Glutamatergic neuron (in vitro differentiated cells): ENCODE measurements at places on chromosomes 1 and 21.
A peak's percentile ranks its signal among the peaks of the same experiment; 100 is the strongest.

- H3K36me3 ChIP-seq, result no peaks in the 10 kb centered on the region
- H3K4me1 ChIP-seq, result peaks cover 9% of the 10 kb centered on the region
- DNase-seq, result no peak
- H3K4me3 ChIP-seq, result no peak overlapping the region
- H3K27ac ChIP-seq, result no peak overlapping the region
- H3K27me3 ChIP-seq, result peaks cover 8% of the 10 kb centered on the region
Observed at GRCh38 chr1:21897844-21898243, 39.3 kb downstream of the HSPG2 start.

- peak; percentile 32 for DNase-seq
- no peaks in the 10 kb centered on the region for H3K4me1 ChIP-seq
- no peaks in the 10 kb centered on the region for H3K36me3 ChIP-seq
Observed at GRCh38 chr1:112743174-112744008, 28.3 kb upstream of the PPM1J start.

- no peak for DNase-seq
- H3K4me3 ChIP-seq, result no peak overlapping the region
- no peak overlapping the region for H3K27ac ChIP-seq
- H3K27me3 ChIP-seq, result no peaks in the 10 kb centered on the region
- H3K36me3 ChIP-seq, result no peaks in the 10 kb centered on the region
- H3K4me1 ChIP-seq, result no peaks in the 10 kb centered on the region
Observed at GRCh38 chr1:178846306-178846705, 24.6 kb downstream of the ANGPTL1 start.

DNA sequence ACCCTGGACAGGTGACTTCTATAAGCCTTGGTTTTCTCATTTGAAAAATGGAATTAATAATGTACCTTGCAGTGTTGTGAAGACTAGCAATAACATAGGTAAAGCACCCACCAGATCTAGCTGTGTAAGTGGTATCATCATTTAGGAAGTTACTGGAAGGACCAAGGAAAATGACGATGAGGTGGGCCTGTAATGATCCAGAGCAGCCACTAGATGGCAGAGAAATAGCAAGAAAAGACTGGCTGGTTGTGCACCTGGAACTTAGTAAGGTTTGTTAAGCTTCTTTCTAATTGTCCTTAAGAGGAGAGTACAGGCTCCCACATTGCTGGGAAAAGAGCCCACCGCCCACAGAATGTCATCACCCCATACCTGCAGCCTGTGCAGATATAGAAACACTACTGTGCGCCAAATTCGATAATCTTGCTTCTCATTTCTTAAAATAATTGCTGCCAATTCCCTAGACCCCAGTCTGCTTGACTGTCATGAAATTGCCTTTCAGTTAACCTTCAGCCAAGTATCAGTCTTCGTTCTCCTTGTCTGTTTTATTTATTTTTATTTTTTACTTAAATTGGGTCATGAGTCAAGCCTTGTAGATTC lies 37.2 kb downstream of the WNT4 start:
- no peak overlapping the region for H3K4me3 ChIP-seq
- H3K36me3 ChIP-seq, result no peaks in the 10 kb centered on the region
- H3K27ac ChIP-seq, result no peak overlapping the region
- peaks cover 2% of the 10 kb centered on the region for H3K27me3 ChIP-seq

DNA sequence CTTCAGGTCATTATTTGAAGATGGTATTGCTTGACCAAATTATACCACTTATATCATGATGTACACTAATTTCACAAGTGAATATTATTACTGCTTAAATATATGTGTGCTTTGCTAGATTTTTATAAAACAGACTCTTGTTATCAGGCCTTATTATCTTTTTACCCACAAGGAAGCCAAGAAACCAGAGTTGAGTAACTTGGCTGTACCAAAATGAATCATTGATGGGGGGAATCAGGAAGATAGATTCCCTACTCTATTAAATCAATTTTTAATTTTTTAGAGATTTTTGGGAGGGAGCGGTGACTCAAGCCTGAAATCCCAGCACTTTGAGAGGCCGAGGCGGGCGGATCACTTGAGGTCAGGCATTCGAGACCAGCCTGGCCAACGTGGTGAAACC lies 16.0 kb upstream of the SCCPDH start:
- no peak overlapping the region for H3K4me3 ChIP-seq
- peaks cover 25% of the 10 kb centered on the region for H3K36me3 ChIP-seq
- H3K4me1 ChIP-seq, result no peaks in the 10 kb centered on the region
- no peak overlapping the region for H3K27ac ChIP-seq

DNA sequence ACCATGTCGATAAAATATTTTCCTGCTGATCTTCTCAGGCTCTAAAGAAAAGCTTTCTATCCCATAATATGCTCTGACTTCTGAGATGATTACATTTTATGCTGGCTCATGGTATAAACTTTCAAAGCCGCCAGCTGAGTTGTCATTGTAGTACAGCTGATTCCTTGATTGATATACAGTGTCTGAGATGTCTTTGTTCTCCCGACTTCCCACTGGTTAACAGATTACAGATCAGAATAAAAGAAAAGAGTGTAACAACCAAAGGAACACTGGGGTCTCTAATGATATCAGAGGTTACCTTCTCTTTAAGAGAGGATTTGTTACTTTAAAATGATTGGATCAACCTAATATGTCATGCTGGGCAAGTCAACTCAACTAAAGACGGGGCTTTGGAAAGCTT lies 485.4 kb upstream of the LRRC7 start:
- no peak overlapping the region for H3K4me3 ChIP-seq
- H3K4me1 ChIP-seq, result peaks cover 11% of the 10 kb centered on the region
- H3K36me3 ChIP-seq, result no peaks in the 10 kb centered on the region
- H3K27ac ChIP-seq, result no peak overlapping the region
- no peaks in the 10 kb centered on the region for H3K27me3 ChIP-seq
- DNase-seq, result no peak

DNA sequence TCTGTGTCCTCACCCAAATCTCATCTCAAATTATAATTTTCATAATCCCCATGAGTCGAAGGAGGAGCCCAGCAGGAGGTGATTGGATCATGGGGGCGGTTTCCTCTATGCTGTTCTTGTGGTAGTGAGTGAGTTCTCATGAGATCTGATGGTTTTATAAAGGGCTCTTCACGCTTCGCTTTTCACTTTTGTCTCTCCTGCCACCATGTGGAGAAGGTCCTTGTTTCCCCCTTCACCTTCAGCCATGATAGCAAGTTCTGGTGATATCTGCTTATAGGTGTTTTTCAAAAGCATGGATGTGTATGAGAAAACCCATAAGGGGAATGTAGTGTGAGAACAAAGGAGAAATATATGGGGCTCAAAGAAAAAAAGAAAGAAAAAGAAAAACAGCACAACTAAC lies 405.9 kb upstream of the RGS18 start:
- H3K4me1 ChIP-seq, result no peaks in the 10 kb centered on the region
- no peak overlapping the region for H3K27ac ChIP-seq
- H3K36me3 ChIP-seq, result no peaks in the 10 kb centered on the region

DNA sequence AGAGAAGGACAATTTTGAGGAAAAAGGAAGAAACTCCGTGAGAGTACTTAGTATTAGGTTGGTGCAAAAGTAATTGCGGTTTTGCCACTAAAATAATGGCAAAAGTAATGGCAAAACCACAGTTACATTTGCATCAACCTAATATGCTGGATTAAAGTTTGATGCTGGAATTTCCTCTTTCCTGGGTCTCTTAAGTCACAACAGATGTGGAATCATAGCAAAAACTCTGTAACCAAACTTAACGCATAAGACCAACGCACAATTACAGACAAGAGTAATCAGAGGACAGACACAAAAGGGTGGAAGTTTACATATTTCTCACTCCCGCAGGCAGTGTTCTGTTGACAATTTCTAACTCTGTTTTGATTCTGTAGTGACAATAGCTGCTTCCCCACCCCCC lies 182.4 kb downstream of the BACH1 start:
- H3K27me3 ChIP-seq, result peaks cover 2% of the 10 kb centered on the region
- peaks cover 5% of the 10 kb centered on the region for H3K36me3 ChIP-seq
- H3K4me1 ChIP-seq, result peaks cover 12% of the 10 kb centered on the region
- no peak overlapping the region for H3K4me3 ChIP-seq
- H3K27ac ChIP-seq, result no peak overlapping the region

DNA sequence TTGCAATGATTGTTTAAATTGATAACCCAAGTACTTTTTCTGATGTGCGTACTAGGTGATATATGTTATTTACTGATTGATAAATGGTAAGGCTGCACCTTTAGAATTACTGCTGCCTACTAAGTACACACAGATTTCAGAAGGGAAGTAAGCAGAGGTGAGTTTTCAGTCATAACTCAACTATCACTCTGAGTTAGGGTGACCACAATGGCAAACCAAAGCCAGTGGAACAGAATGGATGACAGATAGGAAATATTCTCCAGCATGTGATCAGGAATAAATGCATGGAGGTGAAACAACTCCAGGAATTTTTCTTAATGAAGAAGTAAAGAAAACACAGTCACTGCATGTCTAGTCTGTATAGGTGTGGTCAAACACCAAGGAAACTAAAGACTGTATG lies 7.5 kb upstream of the KCNJ15 start:
- peaks cover 4% of the 10 kb centered on the region for H3K27me3 ChIP-seq
- no peak for DNase-seq
- no peaks in the 10 kb centered on the region for H3K4me1 ChIP-seq
- no peaks in the 10 kb centered on the region for H3K36me3 ChIP-seq
- H3K27ac ChIP-seq, result no peak overlapping the region
- no peak overlapping the region for H3K4me3 ChIP-seq

DNA sequence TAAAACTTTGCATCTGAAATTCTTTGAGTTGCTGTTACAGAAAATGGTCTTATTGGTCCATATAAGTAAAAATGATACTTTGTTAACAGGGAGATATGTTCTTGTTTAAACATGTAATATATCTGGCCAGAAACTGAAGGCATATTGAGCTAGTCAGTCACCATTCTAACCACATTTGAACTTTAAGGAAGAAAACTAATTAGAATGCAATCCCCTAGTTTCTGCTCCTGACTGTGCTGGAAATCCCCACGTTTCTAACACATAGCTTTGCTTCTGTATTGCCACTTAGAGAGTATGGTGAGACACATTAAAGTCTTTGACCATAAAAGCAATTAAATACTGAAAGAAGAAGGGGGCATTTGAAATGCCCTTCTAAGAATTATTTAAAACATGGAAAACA lies 32.1 kb upstream of the HIVEP3 start:
- H3K4me1 ChIP-seq, result no peaks in the 10 kb centered on the region
- H3K36me3 ChIP-seq, result peaks cover 7% of the 10 kb centered on the region
- no peak overlapping the region for H3K4me3 ChIP-seq
- no peak for DNase-seq
- H3K27ac ChIP-seq, result no peak overlapping the region

DNA sequence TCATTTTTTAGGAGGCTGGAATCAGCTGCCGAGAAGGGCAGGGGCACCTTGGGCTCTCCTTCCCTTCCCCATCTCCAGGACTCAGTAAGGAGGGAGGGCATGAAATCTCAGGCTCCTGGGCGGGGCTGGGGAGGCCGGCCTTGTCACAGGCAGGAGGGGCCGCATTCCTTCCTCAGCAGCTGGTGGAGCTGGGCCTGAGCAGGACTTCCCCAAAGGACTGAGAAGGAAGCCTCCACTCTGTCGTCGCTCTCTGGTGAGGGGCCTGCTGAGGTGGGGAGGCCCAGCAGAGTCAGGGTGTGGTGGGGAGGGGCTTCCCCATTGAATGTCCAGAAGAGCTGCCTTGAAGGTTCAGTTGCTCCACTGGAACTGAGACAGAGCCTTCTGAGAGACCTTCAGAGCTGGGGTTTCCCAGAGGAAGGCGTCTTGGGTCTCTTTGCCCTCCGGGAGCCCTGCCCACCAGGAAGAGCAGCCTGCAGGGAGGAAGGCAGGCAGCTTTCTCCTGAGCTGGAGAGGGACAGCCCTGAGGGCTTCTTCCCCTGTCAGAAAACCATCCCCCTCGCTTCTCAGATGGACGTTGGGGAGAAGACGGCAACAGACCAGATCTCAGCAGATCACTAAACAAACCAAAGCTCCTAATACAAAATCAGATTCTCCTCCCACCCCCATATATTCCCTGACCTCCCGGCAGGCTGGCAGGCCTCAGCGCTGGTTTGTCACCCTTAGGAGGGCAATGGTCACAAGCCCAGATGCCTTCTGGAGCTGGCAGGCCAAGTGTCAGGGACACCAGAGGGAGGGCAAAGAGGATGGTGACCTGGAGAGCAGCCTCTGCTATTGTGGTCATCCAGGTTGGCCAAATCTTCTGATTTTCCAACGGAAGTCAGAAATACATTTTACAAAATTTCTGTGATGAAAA lies 10.7 kb downstream of the KCNA10 start:
- H3K4me1 ChIP-seq, result peaks cover 1% of the 10 kb centered on the region
- DNase-seq, result no peak
- H3K36me3 ChIP-seq, result no peaks in the 10 kb centered on the region
- H3K27me3 ChIP-seq, result peaks cover 5% of the 10 kb centered on the region

DNA sequence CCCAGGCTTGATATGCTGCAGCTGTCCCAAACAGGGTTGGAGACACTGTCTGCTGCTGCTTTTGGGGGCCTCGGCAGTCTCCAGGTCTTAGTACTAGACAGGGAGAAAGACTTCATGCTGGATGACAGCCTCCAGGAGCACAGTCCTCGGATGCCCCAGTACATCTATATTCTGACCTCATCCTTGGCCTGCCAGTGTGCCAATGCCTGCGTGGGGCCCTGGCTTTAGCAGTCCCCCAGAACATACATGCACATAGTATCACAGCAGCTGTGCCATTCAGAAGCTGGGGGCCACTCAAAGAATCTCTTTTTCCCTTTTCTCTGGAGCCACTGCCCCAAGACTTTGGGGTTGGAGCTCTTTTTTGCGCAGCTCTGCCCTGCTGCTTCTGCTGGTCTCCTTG lies 4.4 kb upstream of the ZSCAN20 start:
- no peak for DNase-seq
- peaks cover 19% of the 10 kb centered on the region for H3K4me1 ChIP-seq
- H3K36me3 ChIP-seq, result no peaks in the 10 kb centered on the region
- H3K27me3 ChIP-seq, result no peaks in the 10 kb centered on the region
- no peak overlapping the region for H3K27ac ChIP-seq

GRCh38 chr1:38028671-38029070 lies 16.1 kb downstream of the UTP11 start:
- peaks cover 10% of the 10 kb centered on the region for H3K27me3 ChIP-seq
- H3K4me1 ChIP-seq, result peaks cover 22% of the 10 kb centered on the region
- peak overlapping the region; percentile 72 for H3K4me3 ChIP-seq
- no peaks in the 10 kb centered on the region for H3K36me3 ChIP-seq

GRCh38 chr1:66341446-66342089 lies 192.4 kb upstream of the SGIP1 start:
- no peak overlapping the region for H3K27ac ChIP-seq
- no peak for DNase-seq
- no peaks in the 10 kb centered on the region for H3K27me3 ChIP-seq
- no peaks in the 10 kb centered on the region for H3K4me1 ChIP-seq

DNA sequence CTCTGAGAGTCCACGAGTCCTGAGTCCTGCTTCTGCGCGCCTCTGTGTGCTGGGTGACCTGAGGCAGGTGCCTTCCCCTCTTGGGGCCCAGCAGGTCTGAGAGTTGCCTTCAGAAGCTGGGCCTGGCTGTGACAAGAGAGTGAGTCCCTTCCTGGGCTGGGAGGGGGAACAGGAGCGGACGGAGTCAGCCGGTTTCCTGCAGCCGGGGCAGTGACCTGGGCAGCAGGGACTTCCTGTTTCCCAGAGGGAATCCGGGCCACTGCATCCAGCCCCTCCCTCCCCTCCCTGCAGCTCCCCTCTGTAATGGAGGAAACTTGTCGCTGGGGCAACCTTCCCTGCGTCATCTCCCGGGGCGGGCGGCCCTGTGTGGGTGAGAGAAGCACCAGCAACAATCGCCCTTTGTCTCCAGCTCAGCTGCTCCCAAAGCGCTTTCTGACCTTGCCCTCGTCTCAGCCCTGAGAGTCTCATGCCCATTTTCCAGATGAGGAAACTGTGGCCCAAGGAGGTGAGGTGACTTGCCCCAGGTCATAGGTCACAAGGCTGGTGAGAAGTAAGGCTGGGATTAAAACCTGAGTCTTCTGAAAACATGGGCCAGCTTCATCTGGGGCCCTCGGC lies 61.1 kb downstream of the SDC3 start:
- H3K4me3 ChIP-seq, result no peak overlapping the region
- no peaks in the 10 kb centered on the region for H3K36me3 ChIP-seq
- H3K4me1 ChIP-seq, result peaks cover 10% of the 10 kb centered on the region
- H3K27me3 ChIP-seq, result peaks cover 4% of the 10 kb centered on the region
- no peak for DNase-seq
